ENCODE measurements at places on chromosomes 4 and X.

DNA sequence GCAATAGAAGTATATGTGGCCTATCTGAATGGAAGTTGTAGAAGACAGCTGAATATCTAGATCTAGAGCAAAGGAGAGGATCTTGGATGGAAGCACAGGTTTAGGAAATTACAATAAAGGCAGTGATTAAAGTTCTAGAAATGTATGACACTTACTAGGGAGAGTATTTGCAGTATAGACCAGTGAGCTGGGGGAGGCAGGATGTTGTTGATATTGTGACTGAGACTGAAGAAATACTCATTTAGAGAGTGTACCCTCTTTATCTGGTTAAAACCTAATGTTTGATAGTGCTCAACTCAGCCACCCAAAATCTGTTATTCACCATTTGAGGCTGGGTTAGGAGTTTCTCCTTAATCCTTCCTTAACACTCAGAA, 439.5 kb downstream of the GRXCR1 start:
- no peak for DNase-seq

DNA sequence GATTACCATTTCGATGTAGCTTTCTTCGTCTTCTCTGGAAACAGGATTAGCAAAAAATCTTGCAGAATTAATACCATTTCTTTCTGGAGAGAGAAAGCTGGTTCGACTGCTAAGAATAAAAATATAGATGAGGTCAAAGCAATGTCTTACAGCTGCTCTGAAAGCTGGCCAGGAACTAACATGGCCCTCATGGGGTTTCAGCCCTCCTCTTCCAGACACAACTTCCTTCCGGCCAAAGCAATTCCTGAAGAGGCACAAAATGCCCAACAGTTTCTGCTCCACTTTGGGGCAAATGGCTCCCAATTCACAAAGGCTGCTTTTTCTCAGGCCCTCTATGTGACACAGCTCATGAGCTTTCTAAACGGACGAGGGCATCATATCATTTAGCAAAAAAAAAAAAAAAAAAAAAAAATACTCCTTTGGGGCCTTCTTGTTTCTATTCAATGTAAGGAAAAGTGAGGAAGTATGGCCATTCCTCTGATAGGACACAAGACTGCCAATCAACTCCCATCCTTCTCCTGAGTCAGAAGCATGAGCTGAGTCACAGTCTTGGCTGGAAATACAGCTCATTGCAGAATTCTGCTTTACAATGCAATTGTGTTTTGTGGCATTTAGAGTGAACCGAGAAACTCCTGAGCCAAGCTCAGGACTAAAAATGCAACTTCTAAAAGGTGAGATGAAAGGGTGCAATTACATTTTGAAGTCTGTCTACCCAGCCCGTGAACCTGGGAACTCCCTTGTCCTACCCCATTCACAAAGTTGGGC, 42.7 kb upstream of the CTAG2 start:
- DNase-seq: no peak

DNA sequence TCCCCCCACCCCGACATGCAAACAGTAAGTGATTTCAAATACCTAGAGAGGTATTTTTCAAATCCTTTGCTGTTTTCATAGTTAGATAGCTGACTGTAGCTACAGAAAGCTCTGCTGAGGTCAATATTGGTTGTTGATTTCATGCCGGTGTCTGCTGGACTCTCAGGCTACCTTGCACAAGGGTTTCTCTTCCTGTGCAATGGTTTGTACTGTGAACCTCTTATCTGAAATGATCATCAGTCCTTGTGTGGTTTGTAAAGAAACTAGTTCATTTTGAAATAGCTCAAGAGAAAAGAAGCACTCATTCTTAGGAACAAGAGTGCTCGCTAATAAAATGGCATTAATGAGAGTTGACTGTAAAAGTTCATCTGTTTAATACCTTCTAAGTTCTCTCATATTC, 2.1 kb downstream of the MTM1 start:
- no peak for DNase-seq

GRCh38 chr4:6779667-6780565, 2.6 kb upstream of the KIAA0232 start:
- no peak for DNase-seq

GRCh38 chr4:97548943-97549583, 594.2 kb downstream of the STPG2 start:
- DNase-seq: no peak
